NCI-H1105 treated with DMSO at 0.1 percent for 48 hours (cell line): ENCODE measurements at places on chromosomes 4 and X.

DNA sequence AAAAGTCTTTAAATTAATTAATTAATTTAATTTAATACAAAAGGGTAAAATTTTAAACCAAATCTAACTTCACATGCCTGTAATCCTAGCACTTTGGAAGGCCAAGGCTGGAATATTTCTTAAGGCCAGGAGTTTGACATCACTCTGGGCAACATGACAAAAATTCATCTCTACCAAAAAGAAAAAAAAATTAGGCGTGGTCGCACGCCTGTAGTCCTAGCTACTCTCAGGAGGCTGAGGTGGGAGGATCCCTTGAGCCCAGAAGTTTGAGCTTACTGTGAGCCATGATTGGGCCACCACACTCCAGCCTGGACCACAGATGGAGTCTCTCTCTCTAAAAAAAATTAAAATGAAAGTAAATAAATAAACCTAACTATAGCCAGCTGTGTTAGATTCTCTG, 39.2 kb upstream of the ANTXR2 start:
- DNase-seq: no peak

DNA sequence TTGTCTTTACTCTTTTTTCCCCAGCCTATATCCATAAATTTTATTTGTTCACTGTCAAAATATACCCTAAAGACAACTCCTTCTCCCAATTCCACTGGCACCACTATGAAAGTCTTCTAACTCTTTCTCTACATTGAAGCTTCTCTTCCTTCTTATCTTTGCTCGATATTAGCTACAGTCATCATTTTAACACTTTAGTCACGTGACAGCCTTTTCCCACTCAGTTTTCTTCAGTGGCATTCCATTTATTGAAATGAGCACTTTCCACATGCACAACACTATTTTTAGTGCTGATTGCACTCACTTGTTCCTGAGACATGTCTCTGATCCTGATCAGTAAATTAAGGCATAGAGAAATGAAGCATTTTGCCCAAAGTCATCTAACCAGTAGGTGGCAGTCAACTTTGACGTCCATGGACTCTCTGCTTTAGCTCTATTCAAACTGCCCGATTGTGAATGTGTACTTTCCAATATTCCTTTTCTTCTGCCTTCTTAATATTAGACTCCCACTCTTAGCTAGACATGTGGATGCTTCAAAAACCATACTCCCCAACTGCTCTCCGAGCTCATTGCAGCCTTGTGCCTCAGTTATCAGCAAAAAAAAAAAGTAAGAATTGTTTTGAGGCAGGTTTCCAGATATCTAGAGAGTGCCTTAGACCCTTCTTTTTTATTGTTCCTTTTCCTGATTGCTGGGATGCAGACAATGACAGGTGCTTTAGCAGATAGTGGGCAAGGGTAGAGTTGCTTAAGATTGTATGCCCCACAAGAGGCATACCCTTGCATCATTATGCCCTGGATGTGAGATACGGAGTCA, 394.4 kb upstream of the ADGRL3 start:
- no peak for DNase-seq

DNA sequence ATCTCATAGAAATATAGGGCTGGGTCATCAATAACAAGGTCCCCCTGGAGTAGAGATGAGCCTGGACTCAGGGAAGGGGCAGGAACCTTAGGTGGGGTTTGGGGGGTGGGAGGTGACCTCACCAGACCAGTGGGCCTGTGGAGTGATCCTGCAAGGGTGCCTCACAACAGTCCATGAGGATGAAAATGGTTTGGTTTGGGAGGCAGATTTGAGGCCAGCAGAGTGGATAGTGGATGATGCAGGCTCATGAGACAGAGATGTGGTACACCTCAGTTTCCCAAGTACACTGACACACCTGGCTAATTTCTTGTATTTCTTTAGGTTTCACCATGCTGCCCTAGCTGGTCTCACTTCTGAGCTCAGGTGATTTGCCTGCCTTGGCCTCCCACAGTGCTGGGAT, 18.1 kb upstream of the TRIM60 start:
- no peak for DNase-seq

DNA sequence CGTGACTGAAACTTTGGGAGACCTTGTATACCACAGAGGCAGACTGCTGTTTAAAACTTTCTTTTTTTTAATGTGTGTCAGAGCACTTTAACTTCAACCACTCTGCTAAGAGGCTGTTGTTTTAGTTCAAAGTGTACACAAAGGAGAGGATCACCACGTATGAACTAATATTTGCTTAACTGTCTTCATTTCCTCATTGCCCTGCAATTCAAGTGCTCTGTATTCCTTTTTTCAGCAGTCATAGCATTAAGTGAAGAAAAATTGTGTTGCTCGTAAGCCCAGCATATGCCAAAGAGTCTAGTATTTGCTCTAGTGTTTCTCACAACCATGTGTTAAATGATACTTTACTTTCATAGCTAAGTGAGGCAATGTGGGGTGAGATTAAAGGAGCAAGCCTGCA, 63.0 kb upstream of the HHIP start:
- DNase-seq: no peak

- no peak for DNase-seq
Observed at GRCh38 chr4:138499627-138500026, 257.5 kb upstream of the SLC7A11 start.

GRCh38 chr4:118587116-118587831, 97.9 kb upstream of the METTL14 start:
- no peak for DNase-seq

DNA sequence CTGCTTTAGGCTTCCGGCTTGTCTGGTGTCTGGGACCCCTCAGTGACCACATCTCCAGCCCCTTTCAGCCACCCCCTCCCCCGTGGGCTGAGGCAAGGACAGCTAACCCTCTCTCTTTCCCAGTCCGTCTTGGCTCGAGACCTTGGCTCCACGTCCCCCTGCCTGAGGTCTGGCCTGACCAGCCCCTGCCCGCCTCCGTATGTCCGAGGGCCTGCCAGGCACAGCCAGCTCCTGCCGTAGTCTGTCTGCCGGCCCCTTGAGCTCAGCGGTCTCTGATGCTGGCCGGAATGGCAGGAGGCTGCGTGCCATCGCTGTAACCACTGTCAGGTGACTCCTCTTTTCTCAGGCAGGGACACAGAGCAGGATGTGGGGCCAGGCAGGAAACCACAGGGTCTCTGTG, 73.3 kb upstream of the LRPAP1 start:
- DNase-seq: no peak

GRCh38 chrX:86809651-86810050, 661.4 kb downstream of the DACH2 start:
- DNase-seq: no peak
